Fibroblast of skin of left quadriceps (primary cell): ENCODE measurements at places on chromosomes 3 and 15.

DNA sequence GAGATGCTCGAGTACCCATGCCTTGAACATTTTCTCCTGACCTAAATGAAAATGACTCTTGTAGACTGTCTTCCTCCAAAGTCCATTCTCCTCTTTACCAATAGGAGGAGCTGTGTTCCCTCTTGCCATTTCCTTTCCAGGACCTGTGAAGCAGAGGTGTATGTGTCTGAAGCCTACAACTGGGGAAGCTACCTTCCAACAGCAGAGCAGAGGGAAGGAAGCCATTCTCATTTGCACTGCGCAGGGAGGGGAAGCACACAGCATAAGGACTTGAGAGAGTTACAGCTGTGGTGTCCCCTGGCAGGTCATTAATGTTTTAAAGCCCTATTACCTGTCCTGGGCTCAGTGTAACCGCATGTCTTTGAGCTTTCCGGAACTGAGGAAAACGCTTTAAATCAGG is 38.7 kb downstream of the HSPBAP1 start:
- DNase-seq: no peak

DNA sequence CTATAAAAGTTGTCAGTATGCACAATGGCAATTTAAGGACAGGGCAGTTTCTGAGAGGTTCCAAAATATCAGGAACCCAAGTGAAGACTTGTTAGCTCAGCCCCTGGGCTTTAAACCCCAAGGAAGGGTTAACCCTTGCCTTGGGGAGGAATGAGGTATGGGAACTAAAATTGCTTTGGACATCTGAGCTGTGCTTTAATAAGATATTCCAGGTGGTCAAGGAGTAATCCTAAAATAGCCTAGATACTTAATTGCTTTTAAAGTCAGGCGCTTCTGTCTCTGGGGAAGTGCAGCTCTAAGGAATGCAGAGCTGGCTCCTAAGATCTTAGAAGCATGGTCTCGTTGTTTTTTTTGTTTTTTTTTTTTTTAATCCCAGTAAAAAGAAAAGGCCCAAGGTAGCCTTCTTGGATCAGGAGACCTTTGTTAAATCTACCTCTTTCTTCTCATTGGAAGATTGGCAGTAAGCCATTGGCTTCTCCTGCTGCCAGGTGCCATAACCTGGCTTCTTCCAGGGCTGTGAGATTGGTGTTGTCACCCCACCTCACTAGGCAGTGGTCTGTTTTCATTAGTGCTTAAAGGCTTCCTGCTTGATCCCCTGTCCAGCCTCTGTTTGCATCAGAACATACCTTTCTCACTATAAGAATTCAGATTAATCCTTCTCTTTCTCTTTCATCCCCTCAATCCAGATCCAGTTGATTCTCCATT is 24.5 kb downstream of the ARID3B start:
- DNase-seq: no peak

GRCh38 chr3:143236226-143236964 is 116.8 kb downstream of the CHST2 start:
- DNase-seq: no peak

- no peak for DNase-seq
These were observed 15.0 kb upstream of the LTF start for GRCh38 chr3:46479696-46480095.

- no peak for DNase-seq
These were observed 2.0 kb downstream of the GMNC start for GRCh38 chr3:190860521-190860920.

DNA sequence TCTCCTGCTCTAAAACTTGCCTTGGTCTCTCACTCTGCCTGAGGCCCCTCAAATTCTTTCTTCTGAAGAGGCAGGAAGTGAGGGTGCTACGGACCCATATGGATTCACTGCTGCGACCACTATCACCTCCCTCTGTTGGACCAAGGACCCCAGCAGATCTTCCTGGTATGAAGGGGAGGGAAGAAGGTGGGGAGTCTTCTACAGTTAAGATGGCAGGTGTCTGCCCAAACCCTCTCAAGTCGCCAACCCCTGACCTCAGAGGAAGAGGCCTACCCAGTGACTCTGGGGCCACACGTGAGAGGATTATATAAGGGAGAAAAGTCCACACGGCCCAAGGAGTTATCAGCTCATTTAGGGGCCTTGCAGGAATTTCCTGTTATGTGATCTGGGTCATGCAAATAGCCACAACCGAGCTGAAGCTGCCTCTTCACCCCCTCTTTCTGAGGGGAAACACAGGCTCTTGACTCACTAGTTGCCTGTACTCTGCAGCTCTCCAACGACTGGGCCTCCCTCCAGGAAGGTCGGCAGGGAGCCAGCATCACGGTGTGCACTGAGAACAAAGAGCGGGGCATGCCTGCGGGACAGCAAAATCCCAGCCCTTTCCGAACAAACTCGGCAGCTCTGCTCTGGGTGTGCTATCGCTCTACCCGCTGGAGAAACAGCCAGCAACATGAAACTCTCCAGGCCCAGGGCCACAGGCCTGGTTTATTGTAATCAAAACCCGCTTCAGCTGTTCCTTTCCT is 116.0 kb downstream of the XXYLT1 start:
- peak; percentile 92 for DNase-seq

DNA sequence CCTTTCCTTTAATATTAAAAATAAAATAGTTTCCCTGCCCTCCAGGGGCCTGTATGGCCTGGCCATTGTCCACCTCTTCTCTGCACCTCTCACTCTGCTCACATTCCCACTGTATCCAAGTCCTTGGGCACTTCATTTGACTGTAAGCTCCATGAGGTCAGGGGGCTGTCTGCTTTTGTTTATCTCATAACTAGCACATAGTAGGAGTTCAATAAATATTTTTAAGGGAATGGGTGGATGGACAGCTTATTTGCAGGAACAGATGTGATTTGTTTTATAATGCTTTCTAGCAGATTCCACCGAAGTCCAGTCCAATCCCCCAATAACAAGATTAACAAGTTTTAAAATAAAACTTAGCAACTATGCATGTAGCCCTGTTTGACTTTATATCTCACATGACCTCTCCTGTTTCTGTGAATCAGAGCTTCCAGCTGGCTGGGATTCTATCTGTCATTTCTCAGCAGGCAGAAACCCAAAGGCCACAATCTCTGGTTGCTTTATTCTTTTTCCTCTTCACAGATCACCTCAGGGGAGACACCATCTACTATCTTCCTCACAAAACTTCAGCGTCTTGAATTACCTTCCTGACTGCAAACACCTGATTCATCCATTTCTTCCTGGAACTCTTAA is 123.0 kb upstream of the NR2F2 start:
- no peak for DNase-seq

DNA sequence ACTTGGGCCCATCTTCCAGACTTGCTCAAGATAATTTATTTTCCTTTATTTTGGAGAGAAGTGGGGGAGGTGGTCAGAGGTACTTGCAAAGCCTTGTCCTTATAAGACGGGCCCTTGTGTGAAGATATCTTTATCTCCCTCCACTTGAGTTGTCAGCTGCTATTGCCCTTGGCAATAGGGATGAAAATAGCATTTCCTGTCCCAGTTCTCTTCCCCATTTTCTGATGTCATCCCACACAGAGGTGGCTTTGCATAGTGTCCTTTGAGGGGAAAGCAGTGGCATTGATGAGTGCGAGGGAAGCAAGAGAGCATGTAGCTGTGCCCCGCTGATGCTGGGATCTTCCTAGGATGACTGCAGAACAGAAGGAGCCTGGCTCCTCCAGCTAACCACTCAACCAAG is 41.9 kb upstream of the TUBGCP5 start:
- no peak for DNase-seq

GRCh38 chr3:18489939-18490338 is 64.8 kb upstream of the SATB1 start:
- no peak for DNase-seq

GRCh38 chr3:173789530-173790162 is 392.1 kb downstream of the NLGN1 start:
- no peak for DNase-seq

DNA sequence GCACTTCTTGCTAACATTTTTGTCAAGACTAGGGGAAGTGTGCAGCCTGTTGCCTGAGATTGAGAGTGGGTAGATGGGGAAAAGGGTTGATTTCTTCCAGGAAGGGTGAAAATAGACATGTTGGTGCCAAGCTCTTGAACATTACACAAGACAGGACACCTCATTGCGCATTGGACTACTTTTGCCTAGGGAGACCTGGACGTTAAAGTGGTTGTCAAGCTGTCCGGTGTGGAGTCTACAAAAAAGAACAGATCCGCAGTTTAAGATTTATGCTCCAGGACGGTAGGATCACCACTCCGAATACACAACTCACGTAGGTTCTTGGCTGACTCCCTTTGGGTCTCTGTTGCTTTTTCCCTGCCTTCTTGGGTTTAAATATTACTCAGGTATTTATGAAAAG is 56.3 kb upstream of the LRIG1 start:
- no peak for DNase-seq

- no peak for DNase-seq
These were observed 316.3 kb upstream of the NECTIN3 start for GRCh38 chr3:110755345-110755744.

GRCh38 chr3:112104774-112105173 is 18.6 kb downstream of the C3orf52 start:
- DNase-seq: no peak

GRCh38 chr3:15377961-15378791 is 45.8 kb upstream of the SH3BP5 start:
- peak; percentile 87 for DNase-seq

DNA sequence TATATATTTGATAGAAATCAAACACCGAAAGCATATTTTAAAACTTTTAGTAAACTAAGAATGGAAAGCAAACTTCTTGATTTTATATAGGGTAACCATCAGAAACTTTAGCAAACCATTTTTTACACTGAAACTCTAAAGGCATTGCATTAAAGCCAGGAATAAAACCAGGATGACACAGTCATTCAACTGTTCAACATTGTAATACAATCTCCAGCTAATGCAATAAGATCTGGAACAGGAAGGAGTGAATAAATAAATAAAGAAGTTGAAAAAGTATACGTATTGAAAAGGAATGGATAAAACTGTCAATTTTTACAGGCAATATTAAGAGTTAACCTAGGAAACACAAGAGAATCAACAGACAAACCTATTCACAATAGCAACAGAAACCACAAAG is 181.9 kb upstream of the TTC14 start:
- DNase-seq: no peak

- DNase-seq: peak; percentile 60
These were observed 12.1 kb downstream of the VPS18 start for GRCh38 chr15:40906091-40906990.

DNA sequence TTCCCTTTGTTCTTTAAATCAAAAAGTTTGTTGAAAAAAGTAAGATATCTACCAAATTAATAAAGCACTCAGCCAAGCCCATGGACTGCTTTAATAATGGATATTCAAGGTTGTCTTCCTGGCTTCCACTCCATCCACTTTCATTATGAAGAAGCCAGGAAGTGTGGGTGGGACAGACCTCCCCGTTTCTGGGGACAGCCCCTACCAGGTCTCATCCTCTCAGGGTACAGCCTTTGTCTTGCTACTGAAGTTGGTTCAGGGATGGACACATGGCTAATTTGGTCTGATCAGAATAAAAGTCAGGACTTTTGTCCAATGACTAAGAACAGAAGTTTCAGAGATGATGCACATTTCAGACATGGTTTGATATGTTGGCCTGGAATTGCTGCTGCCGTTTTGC is 32.6 kb downstream of the CCNB2 start:
- no peak for DNase-seq

DNA sequence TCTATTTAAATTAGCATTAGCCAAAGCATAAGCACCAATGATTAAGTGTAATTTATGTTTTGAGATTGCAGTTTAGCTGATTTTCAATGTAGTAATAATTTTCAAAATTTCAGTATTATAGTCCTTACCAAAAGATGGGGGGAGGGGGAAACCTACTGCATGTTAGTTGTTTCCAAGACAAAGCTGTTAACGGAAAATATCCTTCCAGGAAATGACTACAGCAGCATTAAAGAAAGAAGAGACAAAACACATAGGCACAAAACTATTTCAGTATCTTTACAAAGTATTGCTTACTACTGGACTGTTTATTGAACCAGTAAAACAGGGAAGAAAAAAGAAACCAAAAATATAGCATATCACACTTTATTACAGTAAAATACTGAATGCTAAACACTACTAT is 10.5 kb downstream of the BNIP2 start:
- no peak for DNase-seq

- DNase-seq: no peak
These were observed 140.8 kb downstream of the SMAD6 start for GRCh38 chr15:66842710-66843441.

- no peak for DNase-seq
These were observed 64.6 kb downstream of the CYP11A1 start for GRCh38 chr15:74302821-74303359.

GRCh38 chr3:173750095-173750494 is 352.6 kb downstream of the NLGN1 start:
- peak; percentile 30 for DNase-seq

- no peak for DNase-seq
These were observed 137.9 kb upstream of the CADM2 start for GRCh38 chr3:84820906-84821305.

- DNase-seq: no peak
These were observed 275.6 kb downstream of the XXYLT1 start for GRCh38 chr3:194995334-194995733.

GRCh38 chr3:4503050-4503449 is 9.9 kb downstream of the ITPR1 start:
- no peak for DNase-seq

DNA sequence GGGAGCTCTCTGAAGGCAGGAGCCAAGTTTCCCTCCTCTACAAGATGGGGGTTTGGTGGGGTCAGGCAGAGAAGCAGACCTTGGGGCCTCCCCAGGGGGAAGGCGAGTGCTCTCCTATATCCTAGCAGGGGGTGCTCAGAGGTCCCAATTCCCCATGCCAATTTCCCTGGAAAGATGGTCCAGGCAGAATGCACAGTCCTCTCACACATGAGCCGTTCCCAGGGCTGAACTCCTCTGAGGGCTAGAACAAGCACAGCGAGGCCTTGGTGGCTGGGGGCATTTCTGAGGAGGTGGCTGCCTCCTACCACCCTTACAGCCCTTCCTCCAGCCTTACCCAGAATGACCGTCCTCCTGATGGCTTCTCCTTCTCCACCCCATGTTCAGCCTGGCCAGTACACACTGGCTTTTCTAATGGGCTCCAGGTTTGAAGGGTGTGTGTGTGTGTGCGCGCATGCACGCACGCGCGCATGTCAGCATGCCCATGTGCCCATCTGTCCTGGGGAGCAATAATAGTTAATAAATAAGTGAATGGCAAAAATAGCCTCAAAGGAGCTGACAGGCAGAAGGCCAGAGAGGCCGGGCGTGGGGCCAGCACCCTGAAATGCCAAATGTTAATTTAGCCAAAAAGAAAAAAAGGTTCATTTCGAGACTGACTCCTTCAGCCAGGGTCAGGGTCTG is 24.4 kb downstream of the ADCY5 start:
- DNase-seq: no peak

DNA sequence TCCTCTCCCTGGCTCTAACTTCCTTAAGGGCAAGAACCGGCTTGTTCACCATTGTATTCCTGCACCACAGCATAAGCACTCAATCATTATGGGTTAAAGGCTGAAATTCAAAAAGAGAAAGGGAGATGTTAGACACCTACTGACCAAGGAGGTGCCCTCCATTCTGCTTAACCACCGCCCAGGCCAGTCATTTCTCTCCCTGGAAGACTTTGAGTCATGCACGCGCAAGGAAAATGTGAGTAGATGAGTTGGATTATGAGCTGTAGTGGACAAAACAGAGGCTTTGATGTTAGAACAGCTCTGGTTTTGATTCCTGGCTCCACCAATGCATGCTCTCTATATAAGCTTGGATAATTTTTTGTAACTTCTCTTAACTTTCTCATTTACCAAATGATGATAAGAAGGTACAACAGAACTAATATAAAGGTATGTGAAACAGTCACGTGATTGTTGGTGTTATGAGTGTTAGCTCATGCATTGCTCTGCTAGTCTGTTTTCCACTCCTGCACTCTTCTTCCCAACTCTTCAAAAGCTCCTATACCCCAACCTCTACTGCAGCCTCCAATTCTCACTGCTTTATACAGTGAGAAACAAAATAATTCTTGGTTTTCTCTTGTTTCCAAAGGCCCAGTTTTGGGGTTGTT is 148.4 kb upstream of the ATP11B start:
- DNase-seq: no peak
